ENCODE measurements at places on chromosomes 7 and 10.

DNA sequence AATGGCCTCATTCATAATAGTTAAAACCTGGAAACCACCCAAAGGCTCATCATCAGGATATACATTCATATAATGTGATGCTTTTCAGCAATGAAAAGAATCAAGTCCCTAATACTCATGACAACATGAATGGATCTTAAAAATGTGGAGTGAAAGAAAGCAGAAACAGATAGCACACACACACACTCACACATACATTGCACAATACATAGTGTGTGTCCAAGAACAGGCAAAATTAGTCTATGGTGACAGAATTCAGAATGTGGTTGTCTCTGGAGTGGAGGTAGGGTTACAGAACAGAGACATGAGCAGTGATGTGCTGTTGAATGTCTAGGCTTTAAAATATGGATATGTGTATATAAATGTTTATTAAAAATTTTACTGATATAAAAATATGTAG is 419.9 kb upstream of the PCDH15 start:
- no peak for DNase-seq

DNA sequence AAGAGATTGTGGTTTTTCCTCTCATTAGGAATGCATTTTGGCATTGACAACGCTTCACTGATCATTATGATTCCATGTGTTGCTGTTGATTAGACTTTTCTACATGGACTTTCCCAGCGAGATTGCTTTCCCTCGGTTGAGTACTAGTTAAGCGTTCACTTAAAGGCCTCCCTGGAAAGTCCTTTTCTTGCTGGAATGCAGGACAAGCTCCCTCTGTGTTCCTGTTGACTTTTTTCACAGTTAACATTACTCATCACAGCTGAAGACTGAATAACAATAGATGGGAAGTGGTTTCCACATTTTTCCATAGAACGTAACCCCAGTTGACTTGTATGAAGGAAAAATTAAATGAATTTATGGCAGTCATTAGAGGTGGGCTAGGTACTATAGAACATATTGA is 2.6 kb upstream of the CAV1 start:
- DNase-seq, result peak; percentile 76

DNA sequence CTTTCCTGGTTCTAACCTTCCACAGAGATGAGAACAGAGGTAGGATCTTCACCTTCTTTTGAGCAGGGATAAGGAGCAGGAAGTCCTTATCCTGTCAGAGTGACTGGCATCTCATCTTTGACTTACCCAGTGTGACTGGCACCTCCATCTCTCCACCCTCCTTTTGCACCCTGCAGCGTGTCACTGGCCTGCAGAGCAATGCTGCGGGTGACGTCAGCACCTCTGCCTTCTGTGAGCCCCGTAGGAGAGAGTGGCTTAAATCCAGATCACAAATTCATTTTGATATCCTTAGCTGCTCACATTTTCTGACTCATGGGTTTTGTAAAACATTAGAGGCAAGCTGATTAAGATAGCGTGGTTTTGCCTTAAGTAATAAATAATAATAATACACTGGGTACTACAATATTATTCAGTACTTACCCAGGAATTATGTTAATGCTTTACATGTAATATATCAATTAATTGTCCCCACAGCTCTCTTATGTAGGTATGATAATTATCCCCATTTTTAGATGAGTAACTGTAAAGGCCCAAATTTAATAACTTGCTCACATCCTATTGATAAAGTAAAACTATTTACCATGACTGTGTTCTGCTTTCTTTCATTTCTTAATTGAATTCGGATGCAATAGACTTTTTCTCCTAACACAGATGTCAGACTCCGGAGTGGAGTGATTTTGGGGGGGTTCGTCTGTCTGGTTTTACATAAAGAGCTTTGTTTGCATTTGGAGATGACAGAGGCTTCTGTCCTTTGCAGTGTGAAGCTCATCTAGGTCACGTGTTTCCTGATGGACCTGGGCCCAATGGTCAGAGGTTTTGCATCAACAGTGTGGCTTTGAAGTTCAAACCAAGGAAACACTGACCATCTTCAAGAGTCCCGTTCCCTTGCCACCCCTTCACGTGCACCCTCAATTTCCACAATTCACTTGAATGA is 24.9 kb downstream of the MSRB2 start:
- no peak for DNase-seq

GRCh38 chr10:42491001-42491592 is 147.3 kb downstream of the ZNF33B start:
- no peak for DNase-seq

DNA sequence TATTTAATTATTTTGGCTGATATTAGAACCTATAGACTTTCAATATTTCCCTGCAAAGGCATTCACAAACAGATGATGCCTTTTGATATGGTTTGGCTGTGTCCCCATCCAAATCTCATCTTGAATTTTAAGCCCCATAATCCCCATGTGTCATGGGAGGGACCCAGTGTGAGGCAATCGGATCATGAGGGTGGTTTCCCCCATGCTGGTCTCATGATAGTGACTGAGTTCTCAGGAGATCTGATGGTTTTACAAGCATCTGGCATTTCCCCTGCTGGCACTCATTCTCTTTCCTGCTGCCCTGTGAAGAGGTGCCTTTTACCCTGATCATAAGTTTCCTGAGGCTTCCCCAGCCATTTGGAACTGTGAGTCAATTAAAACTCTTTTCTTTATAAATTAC is 9.3 kb upstream of the PNLIPRP3 start:
- DNase-seq, result no peak

GRCh38 chr10:88879534-88880281 is at the start of gene STAMBPL1:
Gene STAMBPL1, plus strand, starts transcription at chr10:88880245. Its CDS starts 21,464 bp downstream, at chr10:88901709.
- DNase-seq, result no peak

DNA sequence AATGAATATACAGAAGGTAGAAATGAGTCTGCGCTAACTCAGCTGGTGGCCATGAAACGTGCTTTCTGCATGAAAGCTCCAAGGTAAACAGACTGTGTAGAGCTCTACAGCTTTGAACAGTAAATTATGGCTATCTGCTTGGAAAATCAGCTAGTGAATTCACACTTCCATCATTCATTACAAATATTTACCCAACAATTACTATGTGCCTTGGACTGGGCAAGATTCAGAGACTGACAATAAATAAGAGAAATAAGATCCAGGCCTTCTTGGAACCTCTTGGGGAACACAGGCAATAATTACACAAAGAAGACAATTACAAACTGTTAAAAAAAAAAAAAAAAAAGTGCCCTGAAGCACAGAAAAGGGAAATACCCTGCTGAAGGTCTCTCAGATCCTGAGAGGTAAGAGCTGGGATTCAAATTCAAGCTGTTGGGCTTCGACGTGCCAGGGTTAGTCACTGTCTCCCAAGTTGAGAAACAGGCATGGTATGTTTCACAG is 15.8 kb downstream of the TSPAN12 start:
- DNase-seq, result no peak

GRCh38 chr7:142584765-142585164 is 164.5 kb upstream of the PRSS1 start:
- DNase-seq, result no peak

- peak; percentile 65 for DNase-seq
Observed at GRCh38 chr10:125661941-125662515, 20.9 kb downstream of the TEX36 start.

DNA sequence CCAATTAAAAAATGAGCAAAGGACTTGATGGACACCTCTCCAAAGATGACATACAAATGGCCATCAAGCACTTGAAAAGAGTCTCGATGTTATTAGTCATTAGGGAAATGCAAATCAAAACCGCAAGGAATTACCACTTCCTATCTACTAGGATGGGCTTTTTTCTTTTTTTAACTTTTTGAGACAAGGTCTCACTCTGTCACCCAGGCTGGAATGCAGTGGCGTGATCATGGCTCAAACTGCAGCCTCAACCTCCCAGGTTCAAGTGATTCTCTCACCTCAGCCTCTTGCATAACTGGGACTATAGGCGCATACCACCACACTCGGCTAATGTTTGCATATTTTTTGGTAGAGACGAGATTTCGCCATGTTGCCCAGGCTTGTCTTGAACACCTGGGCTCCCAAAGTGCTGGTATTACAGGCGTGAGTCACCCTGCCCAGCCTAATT is 13.6 kb downstream of the NKX1-2 start:
- no peak for DNase-seq

- no peak for DNase-seq
Observed at GRCh38 chr10:117360016-117360415, 15.2 kb downstream of the PDZD8 start.

DNA sequence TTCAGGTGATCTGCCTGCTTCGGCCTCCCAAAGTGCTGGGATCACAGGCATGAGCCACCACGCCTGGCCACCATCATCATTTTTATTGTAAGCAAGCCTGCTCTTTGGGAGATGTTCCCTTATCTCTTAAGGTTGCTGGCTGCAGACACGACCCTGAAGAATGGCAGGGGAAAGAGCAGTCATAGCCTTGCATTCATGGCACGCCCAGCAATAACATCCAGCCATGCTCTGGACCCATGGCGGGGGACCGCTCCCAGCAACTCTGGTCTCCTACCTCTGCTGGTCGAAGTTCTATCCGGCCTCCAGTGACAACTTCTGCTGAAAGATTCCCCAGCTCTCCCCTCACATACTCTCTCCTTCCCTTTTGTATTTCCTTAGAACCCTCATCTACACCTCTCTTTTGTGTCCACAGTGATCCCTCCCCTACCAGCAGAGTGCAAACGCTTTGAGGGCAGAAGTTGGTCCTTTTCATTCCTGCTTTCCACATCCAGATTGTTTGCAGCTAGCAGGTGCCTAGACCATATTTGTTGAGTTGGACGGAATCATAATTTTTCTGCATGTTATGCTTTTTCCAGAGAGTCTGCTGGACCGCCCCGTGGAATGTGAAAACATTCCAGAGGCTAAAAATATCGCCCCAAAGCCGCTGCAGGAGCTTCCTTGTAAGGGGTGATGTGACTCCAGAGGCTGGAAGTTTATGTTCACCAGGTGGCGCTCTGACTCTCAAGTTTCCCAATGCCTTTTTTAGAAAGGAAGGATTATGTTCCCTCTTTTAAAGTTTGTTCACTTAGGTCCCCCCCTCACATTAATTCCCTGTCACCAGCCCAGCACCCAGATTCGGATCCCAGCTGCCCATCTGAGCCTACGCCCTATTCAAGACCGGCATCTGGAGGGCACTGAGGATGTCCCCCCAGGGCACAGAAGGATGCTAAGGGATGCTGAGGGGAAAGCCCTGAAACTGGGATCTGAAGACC is 4.3 kb upstream of the MARVELD1 start:
- DNase-seq, result peak; percentile 83

- DNase-seq, result no peak
Observed at GRCh38 chr10:79274279-79275104, 72.8 kb upstream of the PPIF start.

DNA sequence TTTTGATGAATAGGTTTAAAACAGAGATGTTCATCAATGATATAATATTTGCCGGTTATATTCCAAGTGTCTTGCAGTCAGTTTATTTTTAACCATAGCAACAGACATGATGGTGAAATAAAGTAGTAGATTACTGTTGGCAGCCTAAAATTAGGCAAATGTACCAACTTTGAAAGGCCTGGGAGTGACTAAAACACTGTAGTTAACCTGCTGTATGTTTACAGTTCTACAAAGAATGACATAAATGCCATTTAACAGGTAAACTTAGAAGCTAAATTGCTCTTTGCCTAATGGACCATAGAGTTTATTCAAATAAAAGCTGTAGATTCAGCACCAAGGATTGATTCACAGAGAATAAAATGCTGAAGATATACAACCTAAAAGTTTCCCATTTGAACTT is 64.1 kb downstream of the PHTF2 start:
- DNase-seq, result no peak

DNA sequence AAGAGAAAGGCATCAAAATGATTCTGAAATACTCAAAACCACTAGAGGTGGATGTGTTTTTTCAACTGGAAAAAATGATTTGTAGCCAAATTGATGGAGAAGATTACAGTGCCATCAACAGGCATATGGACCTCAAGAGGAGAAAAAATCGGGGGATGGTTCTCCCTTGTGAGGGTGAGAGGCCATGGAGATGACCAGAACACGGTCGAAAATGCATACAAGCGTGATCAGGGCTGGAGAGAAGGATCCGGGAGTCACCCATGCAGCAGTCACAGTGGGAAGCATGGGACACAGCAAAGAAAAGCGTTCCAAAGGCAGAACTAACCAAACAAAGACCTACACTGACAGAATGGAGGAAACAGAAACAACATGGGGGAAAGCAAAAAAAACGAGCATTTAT is 80.3 kb downstream of the SLC37A3 start:
- no peak for DNase-seq

DNA sequence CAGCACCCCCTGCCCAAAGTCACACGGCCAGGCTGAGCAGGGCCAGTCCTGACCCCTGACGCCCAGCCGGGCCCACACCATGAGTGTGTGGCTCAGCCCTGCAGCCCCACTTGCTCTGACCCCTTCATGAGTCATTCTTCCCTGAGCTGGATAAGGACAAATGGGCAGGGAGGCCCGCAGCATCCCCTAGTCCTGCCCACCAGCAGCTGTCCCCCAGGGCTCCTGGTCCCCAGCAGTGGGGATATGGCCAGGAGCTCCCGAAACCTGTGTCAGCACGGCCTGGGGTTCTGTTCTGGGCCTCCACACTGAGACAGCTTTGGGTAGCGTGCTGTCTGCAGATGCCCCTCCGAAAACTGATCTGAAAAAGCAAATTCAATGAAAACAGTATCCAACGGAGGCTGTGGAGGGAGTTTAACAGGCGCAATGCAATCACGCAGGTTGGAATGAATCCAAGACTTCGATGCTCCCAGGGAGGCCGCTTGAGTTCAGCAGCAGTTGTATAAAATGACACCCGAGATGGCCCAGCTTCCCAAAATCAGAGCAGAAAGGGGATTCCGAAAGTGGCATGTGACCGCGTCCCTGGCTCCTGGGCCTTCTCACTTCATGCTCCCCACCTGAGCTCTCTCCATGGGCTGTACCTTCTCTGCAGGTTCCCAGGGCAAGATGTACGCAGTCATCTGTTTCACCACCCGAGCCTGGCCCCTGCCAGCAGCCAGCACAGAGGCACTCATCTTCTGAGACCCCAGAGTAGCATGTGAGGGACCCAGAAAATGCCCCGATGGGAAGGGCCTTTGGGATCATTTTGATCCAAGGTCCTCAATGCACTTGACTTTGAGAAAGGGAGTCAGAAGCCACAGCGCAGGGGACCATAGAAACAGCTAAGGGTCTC is 214.1 kb downstream of the USP6NL start:
- no peak for DNase-seq

- no peak for DNase-seq
Observed at GRCh38 chr7:79593866-79594301, 140.4 kb upstream of the MAGI2 start.

GRCh38 chr7:31476073-31476745 is 37.7 kb upstream of the ITPRID1 start:
- DNase-seq, result no peak

- DNase-seq, result no peak
Observed at GRCh38 chr10:24771943-24772694, 48.4 kb upstream of the ARHGAP21 start.

- no peak for DNase-seq
Observed at GRCh38 chr7:130400120-130400572, 19.9 kb downstream of the CPA1 start.

- DNase-seq, result no peak
Observed at GRCh38 chr7:76225379-76225778, 23.7 kb downstream of the SRRM3 start.

GRCh38 chr10:68103901-68104300 is 5.4 kb upstream of the MYPN start:
- DNase-seq, result no peak

GRCh38 chr10:14645239-14645960 is 129.3 kb downstream of the FAM107B start:
- DNase-seq, result no peak

- no peak for DNase-seq
Observed at GRCh38 chr10:112791447-112791846, 158.6 kb upstream of the TCF7L2 start.
